Lower lobe of right lung (tissue), 2 donors: ENCODE measurements at places on chromosomes 13 and 19. TPM values are rescaled to one million over a fixed set of nuclear protein-coding genes. Genes with fewer than 3 reads are reported as not detected.

GJB6 gene
- not detected for total RNA-seq

FFAR1 gene
- total RNA-seq, result not detected

CCL25 gene
- not detected for total RNA-seq

LILRB3 gene
- total RNA-seq, result 85.6 TPM

DNA sequence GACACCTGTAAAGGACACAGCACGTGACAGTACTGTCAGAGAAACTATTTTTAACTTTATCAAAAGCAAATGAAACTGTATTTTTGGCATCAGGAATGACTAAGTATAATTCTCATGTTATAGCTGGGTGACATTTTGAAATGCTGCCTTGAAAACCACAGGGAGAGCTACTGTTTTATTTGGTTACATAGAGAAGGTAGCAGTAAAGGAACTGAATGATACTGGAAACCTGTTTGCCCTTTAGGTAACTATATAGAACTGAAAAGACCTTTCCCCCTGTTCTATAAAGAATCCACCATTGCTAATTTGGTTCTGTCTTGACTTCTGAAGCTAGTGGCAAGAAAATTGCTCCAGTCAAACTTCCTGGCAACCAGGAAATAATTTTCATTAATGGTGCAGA, 39.1 kb downstream of the MIPEP start:
- H3K36me3 ChIP-seq, result no peaks in the 10 kb centered on the region
- no peak for DNase-seq
- no peaks in the 10 kb centered on the region for H3K4me1 ChIP-seq
- H3K27ac ChIP-seq, result no peak overlapping the region

GRCh38 chr19:5615756-5616327, 6.7 kb downstream of the SAFB2 start:
- H3K36me3 ChIP-seq, result peaks cover 93% of the 10 kb centered on the region
- H3K4me3 ChIP-seq, result no peak overlapping the region
- peaks cover 27% of the 10 kb centered on the region for H3K4me1 ChIP-seq
- no peak for DNase-seq
- H3K27ac ChIP-seq, result no peak overlapping the region
- no peaks in the 10 kb centered on the region for H3K27me3 ChIP-seq

DNA sequence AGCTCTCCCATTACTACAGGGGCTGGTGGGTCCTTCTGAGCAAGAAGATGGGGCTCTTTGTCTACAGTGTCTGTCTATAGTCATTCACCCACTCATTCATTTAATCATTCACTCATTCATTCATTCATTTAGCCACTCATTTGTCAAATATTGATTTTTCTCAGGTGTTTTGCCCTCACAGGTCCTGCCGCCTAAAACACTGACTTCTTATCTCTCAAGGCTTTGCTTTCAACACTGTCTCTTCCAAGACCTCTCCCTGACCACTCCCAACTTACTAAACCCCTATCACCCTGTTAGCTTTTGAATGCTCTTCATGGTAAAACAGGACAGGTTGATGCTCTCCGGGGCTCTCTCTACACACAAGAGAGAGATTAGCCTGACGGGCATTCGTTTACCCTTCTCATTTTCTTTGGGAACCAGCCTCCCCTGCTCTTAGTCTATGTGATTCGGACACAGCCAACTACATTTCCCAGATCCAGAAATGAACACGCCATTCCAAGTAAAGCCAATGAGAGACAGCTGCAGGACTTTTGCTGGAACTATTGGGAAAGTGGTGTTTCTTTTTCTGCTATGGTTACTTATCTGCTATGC, 22.7 kb downstream of the FAM187B start:
- no peaks in the 10 kb centered on the region for H3K36me3 ChIP-seq
- peak overlapping the region; percentile 46 for H3K27ac ChIP-seq
- H3K27me3 ChIP-seq, result no peaks in the 10 kb centered on the region
- H3K4me3 ChIP-seq, result no peak overlapping the region
- DNase-seq, result no peak
- H3K4me1 ChIP-seq, result peaks cover 25% of the 10 kb centered on the region

- no peak for DNase-seq
- H3K4me3 ChIP-seq, result no peak overlapping the region
- H3K27me3 ChIP-seq, result no peaks in the 10 kb centered on the region
- H3K36me3 ChIP-seq, result peaks cover 21% of the 10 kb centered on the region
Measured at GRCh38 chr19:5103061-5103701, 134.3 kb downstream of the KDM4B start.

DNA sequence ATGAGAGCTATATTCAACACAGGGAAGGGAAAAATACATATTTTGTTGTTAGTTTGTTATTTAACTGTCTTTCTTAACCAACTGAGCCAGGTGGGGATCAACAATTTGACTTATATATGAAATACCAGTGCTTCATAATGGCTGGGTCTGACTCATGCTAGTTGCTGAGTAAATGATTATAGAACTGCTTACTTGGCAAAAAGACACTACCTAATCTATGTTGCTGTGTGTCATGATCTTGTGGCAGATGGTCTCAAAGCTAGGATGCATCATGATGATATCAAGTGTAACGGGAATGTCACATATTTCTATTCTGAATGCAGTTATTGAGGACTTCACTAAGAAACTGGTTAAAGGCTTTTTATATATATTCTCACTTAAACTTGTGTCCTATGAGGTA, 727.4 kb upstream of the SLITRK1 start:
- H3K27me3 ChIP-seq, result no peaks in the 10 kb centered on the region
- H3K4me3 ChIP-seq, result no peak overlapping the region
- no peaks in the 10 kb centered on the region for H3K4me1 ChIP-seq

DNA sequence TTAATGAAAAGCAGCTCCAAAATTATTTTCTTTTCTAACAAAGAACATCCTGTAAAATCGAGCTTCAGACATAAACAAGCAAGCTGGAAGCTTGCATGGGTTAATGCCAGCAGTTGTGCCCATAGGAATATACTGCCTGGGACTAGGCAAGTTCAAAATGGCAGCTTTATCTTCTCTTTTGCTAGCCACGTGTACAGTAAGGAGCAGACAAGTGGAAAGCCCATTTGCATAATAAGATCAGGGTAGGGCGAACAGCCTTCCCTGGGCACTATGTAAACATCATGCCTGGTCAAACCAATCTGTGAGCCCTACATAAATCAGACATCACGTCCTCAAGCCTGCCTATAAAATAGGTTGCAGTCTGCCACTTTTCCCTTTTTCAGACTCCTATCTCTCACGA, 489.7 kb downstream of the RFC3 start:
- H3K36me3 ChIP-seq, result no peaks in the 10 kb centered on the region
- H3K27ac ChIP-seq, result no peak overlapping the region
- no peak for DNase-seq
- no peaks in the 10 kb centered on the region for H3K4me1 ChIP-seq
- H3K27me3 ChIP-seq, result no peaks in the 10 kb centered on the region

GRCh38 chr19:38544569-38545315, 73.0 kb downstream of the MAP4K1 start:
- no peaks in the 10 kb centered on the region for H3K27me3 ChIP-seq
- H3K4me1 ChIP-seq, result peaks cover 12% of the 10 kb centered on the region
- DNase-seq, result peak; percentile 12
- H3K27ac ChIP-seq, result no peak overlapping the region
- no peaks in the 10 kb centered on the region for H3K36me3 ChIP-seq

- H3K27ac ChIP-seq, result no peak overlapping the region
- no peaks in the 10 kb centered on the region for H3K27me3 ChIP-seq
- DNase-seq, result no peak
Measured at GRCh38 chr13:59176775-59177174, 987.0 kb downstream of the DIAPH3 start.

DNA sequence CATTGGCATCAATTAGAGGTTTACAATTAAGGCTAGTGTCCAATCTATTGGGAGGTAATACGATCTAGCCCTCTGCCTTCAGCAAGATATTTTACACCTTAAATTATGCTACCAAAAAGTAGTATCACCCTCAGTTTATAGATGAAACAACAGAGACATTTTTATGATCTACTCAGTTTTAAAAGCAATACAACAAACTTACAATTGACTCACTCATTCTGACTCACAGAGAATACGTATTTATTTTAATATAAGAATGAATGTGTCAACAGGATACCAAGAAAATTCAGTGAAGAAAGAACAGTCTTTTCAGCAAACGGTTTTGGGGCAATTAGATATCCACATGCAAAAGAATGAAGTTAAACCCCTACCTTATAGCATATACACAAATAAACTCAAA, 32.5 kb upstream of the STARD13 start:
- DNase-seq, result no peak
- H3K4me3 ChIP-seq, result no peak overlapping the region
- peaks cover 4% of the 10 kb centered on the region for H3K4me1 ChIP-seq
- H3K27me3 ChIP-seq, result no peaks in the 10 kb centered on the region
- no peaks in the 10 kb centered on the region for H3K36me3 ChIP-seq

GRCh38 chr19:35119091-35119490, 3.5 kb downstream of the FXYD3 start:
- H3K4me3 ChIP-seq, result peak overlapping the region; percentile 39
- no peaks in the 10 kb centered on the region for H3K36me3 ChIP-seq
- no peak for DNase-seq
- H3K4me1 ChIP-seq, result peaks cover 26% of the 10 kb centered on the region
- H3K27ac ChIP-seq, result peak overlapping the region; percentile 79
- no peaks in the 10 kb centered on the region for H3K27me3 ChIP-seq
